ENCODE measurements at places on chromosomes 2 and 18.
A peak's percentile ranks its signal among the peaks of the same experiment; 100 is the strongest.

- DNase-seq: no peak
These were observed 636.2 kb downstream of the NRXN1 start for GRCh38 chr2:50395605-50396297.

- no peak for DNase-seq
These were observed 5.1 kb upstream of the LANCL1 start for GRCh38 chr2:210481601-210482175.

GRCh38 chr2:159755014-159755413 is 42.7 kb downstream of the MARCHF7 start:
- DNase-seq: no peak

DNA sequence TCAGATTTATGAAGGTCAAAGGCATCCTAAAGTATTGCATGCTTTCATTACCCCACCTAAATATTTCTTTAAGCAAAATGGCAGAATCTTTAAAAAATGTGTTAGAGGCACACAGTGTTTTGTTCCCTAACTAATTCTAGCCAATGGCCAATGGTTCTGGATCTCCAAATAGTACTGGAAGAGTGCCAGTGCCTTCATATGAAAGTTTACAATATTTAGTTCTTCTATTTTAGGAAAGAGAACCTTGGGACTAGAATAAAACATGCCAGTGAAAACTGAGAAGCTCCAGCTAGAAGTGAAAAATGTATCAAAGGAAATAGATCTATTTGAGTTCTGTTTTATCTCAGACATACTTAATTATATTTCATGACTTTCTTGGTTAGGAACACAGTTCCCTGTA is 37.1 kb downstream of the TACR1 start:
- DNase-seq: no peak

DNA sequence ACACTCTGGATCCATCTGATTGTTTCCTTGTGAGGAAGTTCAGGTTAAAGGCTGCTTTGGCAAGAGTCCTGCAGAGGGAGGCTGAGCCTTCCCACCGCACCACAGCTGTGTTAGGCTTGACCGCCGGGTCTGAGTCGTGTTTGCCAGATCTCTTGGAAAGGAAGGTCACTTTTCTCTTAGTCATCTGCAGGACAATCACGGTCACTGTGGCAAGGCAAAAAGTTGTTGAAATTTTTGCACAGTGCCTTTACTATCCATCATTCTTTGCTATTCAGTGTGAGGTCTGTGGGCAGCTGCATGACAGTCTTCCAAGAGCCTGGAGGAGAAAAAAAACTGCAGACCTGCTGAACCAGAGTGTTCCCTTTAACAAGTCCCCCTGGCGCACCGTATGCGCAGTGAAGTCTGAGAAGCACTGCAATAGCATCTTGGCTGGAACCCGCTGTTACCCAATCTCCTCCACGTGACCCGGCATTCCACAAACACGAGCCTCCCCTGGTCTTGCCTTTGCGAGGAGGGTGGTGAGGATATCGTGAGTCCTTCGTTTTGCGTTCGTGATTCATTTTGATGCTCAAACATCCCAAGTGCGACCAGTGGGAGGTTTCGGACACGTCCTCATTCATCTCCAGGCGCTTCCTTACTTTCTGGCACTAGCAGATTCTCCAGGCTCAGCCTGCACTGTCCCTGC is 23.0 kb downstream of the BIN1 start:
- DNase-seq: peak; percentile 35

DNA sequence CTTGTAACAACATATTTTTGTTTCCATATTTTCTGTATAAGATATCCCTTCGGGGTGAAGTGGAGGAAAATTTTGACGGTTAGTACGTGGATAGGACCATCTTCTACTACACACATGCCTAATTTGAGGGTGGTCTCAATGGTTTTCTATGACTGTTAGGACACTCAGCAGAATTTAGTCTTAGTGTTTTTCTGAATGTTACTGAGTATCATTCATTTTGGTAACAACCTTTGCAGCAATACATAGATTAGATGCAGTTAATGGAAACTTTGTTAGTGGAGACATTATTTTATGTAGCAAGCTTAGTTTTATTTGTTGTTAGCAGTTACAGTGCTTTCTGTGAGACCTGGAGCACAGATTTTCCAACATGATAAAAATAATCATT is 1.6 kb downstream of the ITGAV start:
- DNase-seq: no peak

DNA sequence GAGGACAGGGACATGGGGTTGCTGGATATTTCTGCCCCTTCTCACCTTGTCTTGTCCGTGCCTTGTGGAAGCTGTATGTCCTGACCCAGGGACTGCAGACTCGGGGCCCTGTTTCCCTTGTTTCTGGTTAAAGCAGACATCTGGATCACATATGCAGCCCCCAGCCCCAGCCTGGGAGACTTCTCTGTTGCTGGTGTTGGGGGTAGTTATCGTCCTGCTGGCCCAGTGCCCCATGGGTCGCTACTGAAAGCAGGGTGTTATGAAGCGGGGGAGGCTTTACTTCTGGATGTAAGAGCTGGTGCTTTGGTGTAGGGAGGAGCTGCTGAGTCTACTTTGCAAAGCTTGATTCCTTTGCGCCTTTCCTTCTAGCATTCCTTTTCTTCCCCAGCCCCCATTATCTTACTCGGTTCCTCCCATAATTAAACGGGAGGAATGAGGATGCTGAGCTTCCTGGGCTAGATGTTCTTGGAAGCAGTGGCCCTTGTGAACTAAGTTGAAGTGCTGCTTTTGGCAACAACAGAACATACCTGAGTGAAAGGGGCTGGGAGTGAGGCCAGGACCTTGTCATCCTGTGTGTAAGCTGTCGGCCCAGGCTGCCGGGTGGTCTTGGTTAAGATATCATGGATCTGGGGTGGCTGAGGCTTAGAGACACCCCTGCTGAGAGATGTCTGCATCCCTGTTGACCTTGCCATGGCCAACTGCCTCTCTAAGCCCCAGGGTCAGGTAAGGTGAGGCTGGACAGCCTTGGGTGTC is 3.4 kb downstream of the TET3 start:
- no peak for DNase-seq

Measured in substantia nigra (tissue), 51 donors.